ENCODE measurements at places on chromosomes 1 and 21. TPM values are rescaled to one million over a fixed set of nuclear protein-coding genes. Genes with fewer than 3 reads are reported as not detected.

Gene ITLN1
- 1.5 TPM for polyA plus RNA-seq

DNA sequence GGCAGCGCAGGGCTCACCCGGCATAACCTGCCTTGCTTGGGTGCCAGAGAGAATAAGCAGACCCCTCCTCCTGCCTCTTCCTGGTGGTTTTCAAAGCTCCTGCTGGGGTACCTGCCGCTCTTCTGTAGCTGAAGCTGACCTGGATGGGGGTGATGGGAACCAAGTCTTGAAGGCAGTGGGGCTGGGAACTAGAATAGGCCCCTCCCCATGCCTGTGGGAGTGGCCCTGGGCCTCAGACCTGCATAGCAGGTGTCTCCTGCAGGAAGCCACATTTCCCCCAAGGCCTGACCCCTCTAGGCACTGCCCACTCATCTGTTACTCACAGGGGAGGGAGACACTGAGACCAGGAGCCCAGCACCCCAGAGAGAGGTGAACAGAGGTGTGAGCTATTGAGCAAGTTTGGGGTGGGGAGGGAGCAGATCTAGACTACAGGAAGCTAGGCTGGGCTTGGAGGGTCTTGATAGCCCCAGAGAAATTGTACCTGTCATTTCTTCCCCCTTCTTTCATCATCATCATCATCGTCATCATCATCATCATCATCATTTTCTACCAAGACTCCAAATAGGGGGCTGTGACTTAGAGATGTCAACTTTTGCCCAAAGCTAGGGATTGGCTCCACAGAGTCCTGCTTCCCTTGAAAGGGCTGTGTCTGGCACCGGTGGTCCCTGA lies 10.1 kb downstream of the PADI1 start:
- DNase-seq = no peak

DNA sequence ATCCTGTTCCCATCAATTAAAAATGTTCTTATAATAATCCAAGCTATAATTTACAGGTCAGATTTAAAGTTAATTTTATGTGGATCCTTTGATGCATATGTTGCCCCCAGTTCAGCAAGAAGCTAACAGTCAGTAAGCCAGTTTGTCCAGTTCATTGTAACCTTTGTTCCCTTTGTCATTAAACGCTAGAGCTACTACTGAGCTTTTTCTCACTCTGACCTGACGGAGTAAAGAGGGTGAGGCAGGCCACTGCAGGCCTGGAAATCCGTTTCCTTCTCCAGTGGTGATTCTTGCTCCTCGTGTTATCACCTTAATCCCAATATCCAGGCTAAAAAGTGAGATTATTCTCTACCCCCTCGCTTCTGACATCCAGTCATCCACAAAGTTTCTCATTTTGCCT lies 10.2 kb downstream of the YBX1 start:
- no peak for DNase-seq

DNA sequence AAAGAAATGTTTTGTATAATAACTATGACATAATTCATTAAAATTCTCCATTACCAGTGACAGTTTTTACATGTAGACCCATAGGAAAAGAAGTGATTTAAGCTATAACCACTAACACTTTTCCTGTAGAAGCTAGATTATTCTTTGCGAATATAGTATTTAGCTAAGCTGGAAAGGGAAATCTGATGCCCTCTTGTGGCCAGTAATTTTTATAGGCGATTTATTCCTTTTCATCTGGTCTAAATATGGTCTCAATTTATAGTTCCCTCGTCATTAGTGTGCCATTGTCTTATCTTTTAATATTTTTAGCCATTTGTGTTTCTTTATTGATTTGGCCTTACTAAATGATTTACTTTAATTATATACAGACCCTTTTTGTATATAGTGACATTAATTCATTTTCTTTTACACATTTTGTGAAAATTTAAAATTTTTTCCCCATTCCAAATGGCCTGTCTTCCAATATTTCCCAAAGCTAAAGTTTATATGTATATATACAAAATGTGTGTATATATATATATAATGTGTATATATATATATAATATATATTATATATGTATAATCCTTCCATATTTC lies 26.7 kb downstream of the BTG3 start:
- peak; percentile 40 for DNase-seq

- no peak for DNase-seq
These were observed 628.0 kb downstream of the SMYD3 start for GRCh38 chr1:245879091-245879490.

DNA sequence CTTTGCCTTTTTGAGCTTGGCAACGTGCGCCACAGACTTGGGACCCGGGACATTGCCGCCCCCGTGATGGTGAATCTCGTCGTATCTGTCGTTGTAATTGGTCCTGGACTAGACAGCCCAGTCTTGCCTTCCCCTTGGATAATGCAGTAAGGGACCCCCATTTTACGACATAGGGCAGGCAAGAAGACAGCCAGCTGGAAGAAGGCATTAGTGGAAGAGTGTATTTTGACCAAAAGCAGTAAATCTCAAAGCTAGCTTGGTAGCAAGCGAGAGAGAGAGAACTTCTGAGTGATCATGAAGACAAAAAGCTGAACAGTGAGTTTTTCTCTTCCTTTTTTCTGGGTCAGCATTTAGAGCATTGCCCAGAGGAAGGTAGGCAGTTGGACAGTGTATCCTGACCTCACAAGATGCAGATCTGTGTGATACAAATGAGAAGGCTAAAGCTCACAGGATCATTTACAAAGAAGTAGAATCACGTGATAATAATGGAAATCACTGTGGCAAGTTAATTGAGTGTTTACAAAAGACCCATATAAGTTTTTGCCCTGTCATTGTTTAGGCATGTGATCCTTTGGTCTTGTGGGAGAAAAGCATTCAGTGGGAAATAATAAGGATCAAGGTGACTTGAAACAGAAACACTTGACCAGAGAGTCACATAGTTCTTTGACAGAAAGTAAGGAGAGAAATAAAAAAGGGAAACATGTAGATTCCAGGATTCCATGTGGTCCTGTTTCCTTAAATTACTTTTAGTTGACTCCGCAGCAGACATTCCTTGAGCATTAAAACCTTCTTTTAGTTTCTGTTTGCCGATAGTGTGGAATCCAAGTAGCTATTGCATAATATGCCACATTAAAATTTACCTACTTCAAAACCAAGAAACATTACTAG lies 66.3 kb downstream of the CNST start:
- DNase-seq = peak; percentile 28

Gene SIPA1L2
- polyA plus RNA-seq = 29.6 TPM

Gene DAB1
- 5.3 TPM for polyA plus RNA-seq

DNA sequence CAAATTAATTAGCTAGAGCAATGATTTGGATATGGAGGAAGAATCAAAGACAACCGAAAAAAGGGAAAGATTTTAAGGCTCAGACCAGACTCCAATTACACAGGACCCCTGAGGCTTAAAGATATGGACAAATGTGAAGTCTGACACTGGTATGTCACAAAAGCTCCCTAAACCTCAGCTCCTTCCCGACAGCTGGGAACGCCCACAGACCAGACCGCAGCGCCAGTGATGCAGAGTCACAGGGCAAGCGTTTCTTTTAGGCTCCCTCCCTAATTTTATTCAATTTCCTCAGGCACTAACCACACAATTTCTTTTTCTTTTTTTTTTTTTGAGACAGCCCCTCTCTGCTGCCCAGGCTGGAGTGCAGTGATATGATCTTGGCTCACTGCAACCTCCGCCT lies 40.2 kb downstream of the NID1 start:
- DNase-seq = no peak

DNA sequence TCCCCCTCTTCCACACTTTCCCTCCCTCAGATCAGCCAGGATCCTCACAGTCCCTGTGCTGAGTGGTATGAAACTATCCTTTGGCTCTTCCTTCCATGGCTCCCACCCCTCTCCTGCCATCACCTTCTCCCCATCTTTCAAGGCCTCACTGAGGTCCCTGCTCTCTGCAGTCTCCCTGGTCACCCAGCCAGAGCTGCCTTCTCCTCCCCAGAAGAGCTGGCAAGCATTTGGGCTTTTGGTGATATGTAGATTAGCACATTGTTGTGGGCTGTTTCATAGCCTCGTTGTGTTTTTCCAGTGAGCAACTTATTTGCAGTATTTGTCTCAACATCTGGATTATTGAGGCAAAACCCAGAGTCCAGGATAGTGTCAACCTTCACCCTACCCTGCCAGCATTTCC lies 2.2 kb downstream of the CSF1 start:
- DNase-seq = no peak

GRCh38 chr1:88526456-88526855 lies 157.6 kb upstream of the PKN2 start:
- no peak for DNase-seq

DNA sequence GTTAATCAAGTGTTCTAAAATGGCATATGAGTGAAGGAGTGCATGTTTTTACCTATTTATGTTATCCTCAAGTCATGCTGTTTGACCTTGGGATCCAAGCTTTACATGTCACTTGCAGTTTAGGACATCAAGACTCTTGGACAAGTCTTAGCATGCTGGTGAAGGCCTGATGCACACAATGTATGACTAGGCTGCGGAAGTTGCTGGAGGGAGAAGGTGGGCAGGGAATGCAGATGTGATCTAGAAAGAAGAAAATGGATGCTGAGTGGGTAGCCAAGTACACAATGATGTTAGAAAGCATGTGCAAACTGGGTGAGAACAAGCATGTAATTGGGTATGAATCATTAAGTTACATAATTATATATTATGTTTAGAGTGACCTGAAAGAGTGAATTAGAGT lies 301.8 kb downstream of the BRINP2 start:
- DNase-seq = no peak

GRCh38 chr1:154479764-154480421 lies 22.1 kb upstream of the TDRD10 start:
- peak; percentile 72 for DNase-seq

Gene PTPRF
- polyA plus RNA-seq = 229 TPM

DNA sequence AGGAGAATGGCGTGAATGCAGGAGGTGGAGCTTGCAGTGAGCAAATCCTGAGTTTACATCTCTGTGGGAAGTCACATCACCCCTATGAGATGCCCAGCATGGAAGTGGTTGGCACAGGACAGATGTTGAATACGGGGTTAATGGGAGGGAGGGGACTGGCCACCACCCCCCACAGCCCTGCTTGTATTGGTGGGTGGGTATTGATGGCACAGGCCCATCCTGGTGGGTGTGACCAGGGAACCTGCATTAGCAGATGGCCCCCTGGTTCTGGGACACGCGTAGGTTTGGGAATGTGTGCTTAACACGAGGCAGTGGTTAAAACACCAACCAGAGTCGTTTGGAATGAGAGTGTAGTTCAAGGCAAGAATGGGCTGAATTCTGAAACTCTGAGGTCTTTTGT lies 117.9 kb downstream of the PRDM2 start:
- no peak for DNase-seq

DNA sequence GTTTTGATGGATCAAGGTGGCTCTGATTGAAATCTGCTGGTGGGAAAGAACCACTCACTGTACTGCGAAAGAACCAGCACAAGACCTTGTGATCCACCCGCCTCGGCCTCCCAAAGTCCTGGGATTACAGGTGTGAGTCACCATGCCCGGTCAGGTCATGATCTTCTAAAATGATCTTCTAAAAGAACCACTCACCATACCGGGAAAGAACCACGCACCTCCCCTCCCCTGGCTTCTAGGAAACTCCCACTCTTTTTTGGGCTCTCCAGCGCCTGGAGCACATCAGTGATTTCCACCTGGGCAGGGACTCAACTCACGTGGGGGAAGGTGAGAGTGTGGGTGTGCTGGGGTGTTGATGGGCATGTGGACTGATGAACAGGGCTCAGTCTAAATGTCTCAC lies 7.9 kb upstream of the RAB7B start:
- DNase-seq = no peak

GRCh38 chr1:21333824-21334213 lies 43.6 kb upstream of the ECE1 start:
- no peak for DNase-seq

Gene TNFRSF14
- polyA plus RNA-seq = 20.9 TPM

Gene BROX
- 49.1 TPM for polyA plus RNA-seq

- DNase-seq = no peak
These were observed 195.3 kb downstream of the BRINP2 start for GRCh38 chr1:177366091-177366490.

DNA sequence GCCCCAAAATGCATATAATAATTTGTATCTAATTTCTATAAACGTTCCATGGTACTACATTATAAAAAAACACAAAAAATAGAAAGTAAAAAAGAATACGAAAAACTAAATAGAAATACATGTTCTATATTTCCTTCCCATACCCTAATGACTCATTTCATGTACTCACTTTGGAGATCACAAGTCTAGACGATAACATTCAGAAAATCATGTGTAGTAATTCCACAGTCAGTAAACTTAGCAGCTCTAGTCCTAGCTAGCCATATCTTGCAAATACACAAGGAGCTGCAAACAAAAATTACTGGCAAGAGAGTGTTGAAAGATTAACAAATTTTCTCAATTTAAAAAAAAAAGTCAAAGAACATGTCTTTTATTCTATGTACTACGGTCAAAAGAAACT lies 1.4 kb downstream of the GOLPH3L start:
- DNase-seq = no peak

Gene RHCE
- polyA plus RNA-seq = 0.88 TPM

DNA sequence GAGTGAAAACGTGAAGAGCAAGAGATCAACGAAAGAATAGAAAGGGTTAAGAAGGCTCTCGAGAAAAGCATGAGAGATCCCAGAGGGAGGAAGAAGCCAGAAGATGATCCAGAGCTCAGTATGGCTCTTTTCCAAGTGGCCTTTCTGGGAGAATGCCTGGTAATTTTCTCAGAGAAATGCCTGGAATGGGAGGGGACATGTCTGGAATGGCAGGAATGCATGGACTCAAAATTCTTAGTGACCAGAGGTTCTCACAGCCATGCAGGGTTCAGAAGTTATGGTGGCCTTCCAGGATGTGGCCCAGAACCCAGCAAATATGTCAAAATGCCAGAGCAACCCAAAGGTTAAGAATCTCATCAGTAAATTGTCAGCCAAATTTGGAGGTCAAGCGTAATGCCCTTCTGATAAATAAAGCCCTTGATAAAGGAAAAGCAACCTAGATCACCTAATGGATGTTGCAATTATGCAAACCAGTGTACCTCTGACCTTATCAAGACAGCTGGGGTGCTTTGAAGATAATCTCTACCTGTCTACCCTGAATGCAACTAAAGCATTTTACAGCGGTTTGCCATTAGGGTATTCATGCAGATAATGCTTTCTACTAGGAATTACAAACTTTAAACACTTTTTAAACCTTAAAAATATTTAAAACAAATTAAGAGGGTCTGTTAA lies 53.1 kb downstream of the NBPF6 start:
- DNase-seq = no peak

Measured in renal cortex interstitium (tissue), 15 donors.